Mesothelial cell of epicardium (in vitro differentiated cells): ENCODE measurements at places on chromosomes 12 and 14.

DNA sequence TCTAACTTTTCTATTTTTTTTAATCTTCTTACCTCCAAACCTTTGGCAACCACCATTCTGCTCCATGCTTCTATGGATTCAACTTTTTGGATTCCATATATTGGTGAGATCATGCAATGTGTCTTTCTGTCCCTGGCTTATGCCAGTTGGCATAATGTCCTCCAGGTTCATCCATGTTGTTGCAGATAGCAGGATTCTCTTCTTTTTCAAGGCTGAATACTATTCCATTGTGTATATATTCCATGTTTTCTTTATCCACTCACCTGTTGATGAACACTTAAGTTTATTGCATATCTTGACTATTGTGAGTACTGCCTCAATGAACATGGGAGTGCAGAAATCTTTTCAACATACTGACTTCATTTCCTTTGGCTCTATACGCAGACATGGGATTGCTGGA is 21.2 kb upstream of the SLC38A4 start:
- no peak for DNase-seq

DNA sequence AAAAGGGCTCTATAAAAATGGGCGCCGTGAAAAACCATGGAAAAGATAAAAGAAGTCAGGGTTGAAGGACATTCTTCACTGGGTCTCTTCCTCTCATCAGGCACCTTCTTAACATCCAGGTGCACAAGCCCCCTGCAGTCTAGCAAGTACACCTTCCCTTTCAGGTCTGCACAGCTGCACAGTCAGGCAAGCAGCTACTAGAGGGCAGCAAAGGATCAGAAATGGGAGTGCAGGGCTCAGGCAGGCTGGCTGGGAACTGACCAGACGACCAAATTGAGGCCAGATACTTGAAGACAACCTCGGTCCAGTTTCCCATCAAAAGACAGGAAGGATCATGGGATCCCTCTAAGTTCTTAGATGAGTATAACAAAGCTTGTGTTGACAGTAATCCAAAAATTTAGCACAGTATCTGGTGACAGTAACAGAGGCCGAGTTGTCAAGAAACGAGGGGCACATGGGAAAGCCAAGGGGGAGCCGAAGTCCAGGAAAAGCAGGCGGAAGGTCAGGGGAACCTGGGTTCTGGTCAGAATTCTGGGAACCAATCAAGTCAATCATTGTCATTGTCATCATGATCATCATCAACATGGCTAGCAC is 10.1 kb upstream of the GRIP1 start:
- no peak for DNase-seq

DNA sequence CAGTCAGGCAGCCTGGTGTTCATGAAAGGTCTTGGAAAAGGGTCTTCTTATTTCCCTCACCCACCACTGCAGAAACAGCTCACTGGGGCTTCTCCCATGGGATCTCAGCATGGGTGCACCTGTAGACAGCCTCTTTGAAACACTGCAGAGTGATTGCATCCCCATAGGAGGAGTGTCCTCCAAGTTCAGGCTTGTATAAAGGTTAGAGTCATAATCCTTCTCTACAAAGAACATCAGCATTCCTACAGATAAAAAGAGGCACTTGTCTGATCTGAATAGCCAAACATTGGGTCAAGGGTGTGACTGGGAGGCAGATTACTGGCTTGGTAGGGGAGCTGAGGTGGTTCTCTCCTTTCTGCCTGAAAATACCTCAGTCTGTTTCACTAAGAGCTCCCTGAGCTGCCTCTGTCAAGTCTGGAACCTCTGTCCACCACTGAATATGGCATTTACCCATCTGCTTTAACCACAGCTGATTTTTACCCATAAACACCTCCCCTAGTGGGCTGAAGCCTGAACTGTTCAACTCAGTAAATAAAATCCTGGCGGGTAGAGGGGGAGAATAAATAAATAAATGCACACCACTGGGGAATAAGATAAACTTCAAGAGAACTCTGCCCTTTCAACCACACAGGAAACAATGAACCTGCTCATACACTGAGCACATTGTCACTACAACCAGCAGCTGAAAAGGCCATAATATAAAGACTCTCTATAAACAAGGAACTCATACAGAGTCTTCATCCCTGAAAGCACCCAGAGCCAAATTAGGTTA is 120.7 kb upstream of the SCAF11 start:
- DNase-seq: no peak

DNA sequence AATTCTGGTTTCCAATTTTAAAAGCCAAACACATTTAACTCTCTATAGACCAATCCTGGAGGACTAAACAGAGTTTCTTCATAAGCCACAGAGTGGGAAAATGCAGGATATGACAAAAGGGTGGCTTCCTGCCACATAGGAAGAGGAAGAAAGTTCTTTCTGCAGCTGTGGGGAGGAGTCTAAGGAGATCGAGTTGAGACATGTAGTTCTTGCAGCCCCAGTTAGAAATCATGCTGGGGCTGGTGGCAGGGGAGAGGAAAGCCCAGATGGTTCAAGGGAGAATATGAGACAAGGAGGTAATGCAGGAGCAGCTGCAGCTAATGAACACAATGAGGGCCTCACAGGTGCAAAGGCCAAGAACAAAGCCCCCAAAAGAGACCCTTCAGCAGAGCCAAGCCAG is 85.0 kb upstream of the ARID2 start:
- DNase-seq: no peak

- no peak for DNase-seq
Observed at GRCh38 chr14:77116172-77116817, 18.2 kb downstream of the CIPC start.
